Stimulated activated CD4-positive, alpha-beta T cell treated with anti-CD3 and anti-CD28 coated beads, Interleukin-12 subunit alpha, Interleukin-12 subunit beta, amount 100 ng/mL, for 4 hours (primary cell): ENCODE measurements at places on chromosomes 2 and 18.

- no peak for DNase-seq
Measured at GRCh38 chr18:67951137-67951536, 434.6 kb upstream of the DSEL start.

- DNase-seq: no peak
Measured at GRCh38 chr2:214217599-214217998, 193.3 kb upstream of the VWC2L start.

GRCh38 chr2:201835066-201835465 is 28.7 kb downstream of the CDK15 start:
- no peak for DNase-seq

DNA sequence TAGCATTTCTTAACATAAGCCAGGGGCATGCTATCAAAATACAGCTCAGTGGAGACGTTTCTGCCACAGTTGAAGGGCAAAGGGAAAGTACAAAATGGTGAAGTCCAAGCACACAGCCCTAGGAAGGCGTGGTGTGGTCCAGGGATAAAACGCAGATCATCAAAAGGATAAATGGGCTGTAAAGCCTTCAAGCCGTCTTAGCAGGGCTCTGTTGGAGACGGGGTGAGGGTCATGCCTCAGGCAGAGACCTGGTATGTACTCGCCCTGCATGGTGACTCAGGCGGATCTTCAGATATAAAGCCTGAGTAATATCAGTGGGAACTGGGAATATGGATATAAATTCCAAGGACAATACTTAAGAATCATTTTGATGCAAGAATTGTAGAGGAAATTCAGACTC is 61.2 kb downstream of the NGEF start:
- DNase-seq: no peak

DNA sequence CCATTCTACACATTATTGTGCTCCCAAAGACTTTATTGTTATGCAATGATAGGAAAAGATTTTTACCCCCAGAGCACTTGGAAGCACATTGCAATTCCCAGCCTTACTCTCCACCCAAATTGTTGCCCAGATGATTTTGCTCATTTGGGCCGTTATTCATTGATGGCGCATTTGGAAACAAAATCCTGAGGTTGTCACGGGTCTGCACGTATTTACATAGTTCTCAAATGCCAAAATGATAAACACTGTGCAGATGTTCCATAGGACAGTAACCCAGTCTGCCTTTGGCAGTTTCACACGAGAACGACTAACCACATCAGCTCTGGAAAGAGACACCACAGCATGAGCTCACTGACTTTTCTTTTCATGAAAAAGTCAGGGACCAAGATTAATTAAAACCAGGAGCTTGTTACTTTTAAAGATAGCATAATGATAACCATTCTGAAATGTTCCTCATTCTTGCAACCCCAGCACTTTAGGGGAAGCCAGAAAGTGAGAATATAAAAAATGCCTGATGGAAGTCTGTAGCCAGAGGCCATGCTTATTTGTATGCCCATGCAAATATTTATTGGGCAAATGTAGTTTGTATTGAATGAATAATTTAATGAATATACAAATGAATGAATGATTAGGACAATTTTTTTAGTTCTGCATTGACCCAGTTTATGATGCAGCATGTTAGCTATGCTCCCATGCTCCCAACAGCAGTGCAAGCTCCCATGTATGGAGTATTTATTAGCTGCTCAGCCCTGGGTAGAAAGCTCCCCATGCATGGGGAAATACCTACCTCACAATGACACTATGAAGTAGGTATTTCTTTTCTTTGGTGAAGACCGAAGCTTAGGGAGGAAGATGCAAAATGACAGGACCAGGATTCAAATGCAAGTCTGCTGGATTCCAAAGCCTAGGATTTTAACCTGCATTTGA is 84.6 kb downstream of the MAIP1 start:
- DNase-seq: no peak

DNA sequence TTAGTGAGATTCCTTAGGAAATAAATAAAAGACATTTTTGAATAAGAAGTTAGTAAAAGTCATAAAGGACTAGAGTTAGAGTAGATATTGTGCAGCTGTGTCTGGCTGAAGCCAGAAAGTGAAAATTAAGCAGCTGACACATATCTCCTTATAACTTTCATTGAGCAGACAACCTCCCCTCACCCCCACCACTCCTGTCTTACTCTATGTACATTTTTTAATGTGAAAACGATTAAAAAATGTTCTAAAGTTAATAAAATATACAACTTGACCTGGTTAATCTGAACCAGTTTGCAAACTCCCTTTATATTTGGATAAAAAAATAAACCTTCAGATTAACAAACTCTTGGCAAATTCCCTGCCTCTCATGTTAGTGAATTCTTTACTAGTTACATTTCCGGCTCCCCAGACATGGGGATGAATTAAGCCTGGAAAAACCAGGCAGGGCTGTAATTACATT is 462.8 kb downstream of the MEIS1 start:
- DNase-seq: no peak

- DNase-seq: no peak
Measured at GRCh38 chr2:46846536-46846935, 69.1 kb downstream of the MCFD2 start.

DNA sequence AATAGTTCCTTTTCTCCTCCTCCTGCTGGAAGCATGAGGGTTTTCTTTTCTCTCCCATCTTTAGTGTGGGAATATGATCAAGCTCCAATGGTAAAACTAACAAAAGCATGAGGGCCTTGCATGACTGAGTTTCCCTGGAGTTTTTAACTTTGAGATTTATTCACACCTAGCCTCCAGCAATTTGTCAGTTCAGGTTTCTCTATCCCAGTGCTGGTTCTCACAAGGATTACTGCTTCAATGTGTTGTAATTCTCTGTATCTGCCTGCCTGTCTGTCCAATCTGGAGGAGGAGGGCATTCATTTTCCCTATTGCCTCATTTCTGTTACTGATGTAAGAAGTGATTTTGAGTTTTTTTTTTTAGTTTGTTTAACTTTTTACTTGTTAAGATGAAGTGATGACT is 57.6 kb upstream of the RPRM start:
- no peak for DNase-seq

DNA sequence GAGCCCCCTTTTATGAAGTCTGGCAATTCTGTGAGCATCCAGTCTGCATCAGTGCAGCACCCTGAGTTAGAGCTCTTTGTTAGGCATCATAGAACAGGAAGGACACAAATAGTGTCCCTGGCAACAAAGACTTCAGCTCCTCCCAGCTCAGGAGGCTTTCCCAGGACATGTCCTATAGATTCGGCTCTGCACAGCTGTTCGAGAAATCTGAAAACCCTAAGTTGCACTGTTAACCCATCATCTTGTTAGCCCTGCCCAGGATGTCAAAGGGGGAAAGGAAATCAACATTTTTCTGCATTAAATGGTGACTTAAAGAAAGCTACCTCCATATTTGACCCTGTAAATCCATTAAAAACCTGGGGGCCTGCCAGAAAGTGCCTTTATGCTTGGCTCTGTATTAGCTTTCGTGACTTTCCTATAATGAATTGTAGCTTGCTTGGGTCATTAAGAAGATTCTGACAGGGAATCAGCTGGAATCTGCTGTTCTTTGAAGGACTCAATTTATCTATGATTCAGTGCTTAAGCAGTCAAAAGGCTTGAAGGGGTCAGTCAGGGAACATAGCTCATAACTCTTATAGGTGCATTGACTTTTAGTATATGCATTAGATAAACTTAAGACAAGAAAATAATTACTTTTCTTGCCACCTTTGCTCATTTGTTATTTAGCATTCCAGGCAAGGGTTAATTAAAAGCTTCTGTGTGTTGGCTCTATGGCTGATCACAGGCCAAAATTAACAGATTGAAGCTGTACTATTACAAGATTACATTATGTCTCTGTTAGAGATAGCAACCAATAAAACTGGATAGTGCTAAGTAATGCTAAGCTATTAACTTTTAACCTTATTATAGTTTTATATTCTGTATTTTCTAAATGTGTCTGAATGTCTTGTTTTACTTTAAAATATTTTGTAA is 20.6 kb downstream of the ERMN start:
- no peak for DNase-seq

GRCh38 chr2:72561621-72562318 is 264.1 kb downstream of the EXOC6B start:
- DNase-seq: no peak

DNA sequence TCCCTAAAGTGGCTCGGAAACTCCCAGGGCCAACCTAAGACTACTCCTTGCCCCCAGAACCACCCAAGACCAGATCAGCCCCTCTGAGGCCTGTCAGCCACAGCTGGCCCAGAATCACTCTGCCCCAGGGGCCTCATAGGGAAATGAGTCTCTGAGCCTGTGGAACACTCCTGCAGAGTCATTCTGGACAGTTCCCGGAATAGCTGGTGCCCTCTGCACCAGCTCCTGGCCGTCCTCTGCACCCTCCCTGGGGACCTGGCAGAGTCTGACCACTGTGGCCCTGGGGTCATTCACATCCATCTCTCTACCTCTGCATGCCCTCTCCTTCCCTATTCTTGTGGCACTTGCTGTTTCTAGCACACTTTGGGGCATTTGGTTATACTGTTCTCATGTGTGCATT is 14.6 kb upstream of the TMEM214 start:
- DNase-seq: no peak

- no peak for DNase-seq
Measured at GRCh38 chr2:40159333-40159732, 292.6 kb downstream of the SLC8A1 start.

DNA sequence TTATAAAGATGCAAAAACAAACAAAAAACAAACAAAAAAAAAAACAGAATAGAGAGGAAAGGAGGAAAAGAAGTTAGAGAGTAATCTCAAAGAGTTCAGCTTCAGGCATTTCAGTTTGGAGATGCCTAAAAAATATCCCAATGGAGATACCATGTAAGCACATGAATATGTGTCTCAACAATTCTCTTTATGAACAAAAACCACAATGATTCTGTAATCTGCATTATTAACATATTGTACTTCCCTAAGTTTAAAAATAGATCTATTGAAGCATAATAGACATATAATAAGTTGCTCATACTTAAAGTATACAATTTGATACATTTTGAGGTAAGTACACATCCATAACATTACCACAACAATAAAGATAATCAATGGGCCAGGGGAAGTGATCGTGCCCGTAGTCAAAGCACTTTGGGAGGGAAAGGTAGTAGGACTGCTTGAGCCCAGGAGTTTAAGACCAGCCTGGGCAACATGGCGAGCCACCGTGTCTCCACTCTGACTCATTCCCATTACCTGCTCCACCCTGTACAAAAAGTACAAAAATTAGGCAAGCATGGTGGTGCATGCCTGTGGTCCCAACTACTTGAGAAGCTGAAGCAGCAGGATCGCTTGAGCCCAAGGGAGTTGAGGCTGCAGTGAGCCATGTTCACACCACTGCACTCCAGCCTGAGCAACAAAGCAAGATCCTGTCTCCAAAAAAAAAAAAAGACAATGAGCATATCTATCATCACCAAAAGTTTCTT is 158.9 kb downstream of the ATAD2B start:
- no peak for DNase-seq

DNA sequence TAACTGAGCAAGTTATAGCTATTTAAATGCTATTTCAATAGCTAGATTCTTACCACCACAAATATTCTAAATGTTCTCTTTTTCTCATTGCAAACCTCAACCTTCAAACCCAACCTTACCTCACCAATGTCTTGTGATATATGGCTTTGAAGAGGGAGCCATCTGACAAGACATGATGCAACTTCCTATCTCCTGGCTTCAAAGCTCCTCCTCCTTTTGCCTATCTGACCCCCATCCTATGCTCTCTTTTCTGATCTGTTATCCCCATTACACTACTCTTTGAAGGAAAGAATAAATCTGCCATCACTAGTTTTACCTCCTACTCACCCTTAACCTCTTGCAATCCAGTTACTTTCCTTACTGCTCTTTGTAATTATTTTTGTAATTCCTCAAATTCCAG is 235.6 kb upstream of the ZSWIM2 start:
- DNase-seq: no peak

DNA sequence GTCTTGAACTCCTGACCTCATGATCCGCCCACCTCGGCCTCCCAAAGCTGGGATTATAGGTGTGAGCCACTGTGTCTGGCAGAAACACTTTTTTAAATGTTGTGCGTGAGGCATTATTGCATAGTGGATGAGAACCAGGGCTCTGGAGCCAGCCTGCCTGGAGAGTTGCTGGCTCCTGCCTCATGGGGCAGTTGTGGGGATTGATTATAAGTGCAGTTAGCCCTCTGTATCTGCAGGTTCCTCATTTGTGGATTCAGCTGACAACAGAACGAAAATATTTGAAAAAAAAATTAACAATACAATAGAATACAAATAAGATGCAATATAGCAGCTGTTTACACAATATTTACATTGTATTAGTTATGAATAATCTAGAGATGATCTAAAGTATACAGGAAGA is 129.4 kb upstream of the EML6 start:
- no peak for DNase-seq
